Suppressor macrophage treated with lipopolysaccharide for 4 hours (primary cell): ENCODE measurements at places on chromosomes 1 and 21.
A peak's percentile ranks its signal among the peaks of the same experiment; 100 is the strongest.

GRCh38 chr1:241485554-241485992, 34.0 kb downstream of the FH start:
- DNase-seq: no peak

- no peak for DNase-seq
These were observed 22.1 kb upstream of the DIP2A start for GRCh38 chr21:46436621-46437020.

GRCh38 chr1:116574581-116575291, 3.9 kb upstream of the CD58 start:
- DNase-seq: peak; percentile 77

GRCh38 chr1:183758913-183759312, 46.0 kb upstream of the RGL1 start:
- no peak for DNase-seq

- peak; percentile 49 for DNase-seq
These were observed 84.7 kb upstream of the ZP4 start for GRCh38 chr1:237975376-237975775.

DNA sequence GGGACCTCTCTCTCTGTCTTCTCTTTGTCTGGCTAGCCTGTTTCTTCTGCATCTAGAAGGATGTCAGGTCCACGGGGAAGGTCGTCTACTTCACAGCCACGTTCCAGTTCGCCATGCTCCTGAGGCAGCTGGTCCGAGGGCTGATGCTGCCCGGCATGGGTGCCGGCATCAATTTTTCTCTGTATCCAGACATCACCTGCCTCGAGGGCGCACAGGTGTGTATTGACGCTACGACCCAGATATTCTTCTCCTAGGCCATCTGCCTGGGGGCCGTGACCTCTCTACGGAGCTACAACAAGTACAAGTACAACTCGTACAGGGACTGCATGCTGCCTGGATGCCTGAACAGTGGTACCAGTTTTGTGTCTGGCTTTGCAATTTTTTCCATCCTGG, 841.6 kb upstream of the TMPRSS15 start:
- no peak for DNase-seq

GRCh38 chr1:222068937-222069336, 327.0 kb upstream of the DUSP10 start:
- peak; percentile 24 for DNase-seq

- no peak for DNase-seq
These were observed 28.8 kb downstream of the TFF3 start for GRCh38 chr21:42286416-42286815.

GRCh38 chr21:44722731-44723130, 11.4 kb upstream of the TSPEAR start:
- DNase-seq: no peak

DNA sequence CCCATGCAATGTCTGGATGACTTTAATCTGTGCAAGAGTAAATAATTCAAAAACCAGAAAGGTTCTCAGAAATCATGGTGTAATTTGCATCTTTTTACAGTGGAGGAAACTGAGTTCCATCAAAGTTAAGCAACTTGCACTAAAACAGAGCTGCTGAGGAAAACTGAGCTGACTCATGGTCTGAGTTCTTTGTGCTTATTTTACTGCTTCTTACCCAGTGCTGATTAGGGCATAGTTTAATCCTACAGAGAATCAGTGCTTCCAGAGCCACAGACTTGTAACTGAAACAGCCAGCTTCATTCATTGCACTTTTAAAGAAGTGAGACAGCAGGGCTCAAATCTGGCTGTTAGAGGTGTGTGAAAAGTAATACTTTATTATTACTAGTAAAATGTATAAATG, 10.9 kb upstream of the RWDD3 start:
- no peak for DNase-seq

DNA sequence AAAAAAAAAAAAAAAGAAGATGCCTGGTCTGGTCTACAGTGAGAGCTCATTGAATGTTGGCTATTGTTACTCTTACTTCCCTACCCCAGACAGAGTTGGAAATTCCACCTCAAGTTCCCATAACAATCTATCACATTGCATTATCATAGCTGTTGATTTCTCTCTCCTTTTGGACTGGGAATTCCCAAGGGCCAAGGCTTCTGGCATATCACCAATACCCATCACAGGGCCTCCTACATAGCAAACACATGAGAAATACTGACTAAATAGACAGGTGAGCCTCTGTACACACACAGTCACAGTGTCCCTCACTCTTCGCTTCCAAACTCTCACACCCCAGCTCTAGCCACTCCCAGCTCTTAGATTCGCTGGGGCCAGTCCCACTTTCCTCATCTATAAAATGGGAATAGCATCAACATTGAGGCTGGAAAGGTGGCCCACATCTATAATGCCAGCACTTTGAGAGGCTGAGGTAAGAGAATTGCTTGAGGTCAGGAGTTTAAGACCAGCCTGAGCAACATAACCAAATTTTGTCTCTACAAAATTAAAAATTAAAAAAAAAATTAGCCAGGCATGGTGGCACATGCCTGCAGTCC, 6.4 kb downstream of the PTAFR start:
- DNase-seq: peak; percentile 85

DNA sequence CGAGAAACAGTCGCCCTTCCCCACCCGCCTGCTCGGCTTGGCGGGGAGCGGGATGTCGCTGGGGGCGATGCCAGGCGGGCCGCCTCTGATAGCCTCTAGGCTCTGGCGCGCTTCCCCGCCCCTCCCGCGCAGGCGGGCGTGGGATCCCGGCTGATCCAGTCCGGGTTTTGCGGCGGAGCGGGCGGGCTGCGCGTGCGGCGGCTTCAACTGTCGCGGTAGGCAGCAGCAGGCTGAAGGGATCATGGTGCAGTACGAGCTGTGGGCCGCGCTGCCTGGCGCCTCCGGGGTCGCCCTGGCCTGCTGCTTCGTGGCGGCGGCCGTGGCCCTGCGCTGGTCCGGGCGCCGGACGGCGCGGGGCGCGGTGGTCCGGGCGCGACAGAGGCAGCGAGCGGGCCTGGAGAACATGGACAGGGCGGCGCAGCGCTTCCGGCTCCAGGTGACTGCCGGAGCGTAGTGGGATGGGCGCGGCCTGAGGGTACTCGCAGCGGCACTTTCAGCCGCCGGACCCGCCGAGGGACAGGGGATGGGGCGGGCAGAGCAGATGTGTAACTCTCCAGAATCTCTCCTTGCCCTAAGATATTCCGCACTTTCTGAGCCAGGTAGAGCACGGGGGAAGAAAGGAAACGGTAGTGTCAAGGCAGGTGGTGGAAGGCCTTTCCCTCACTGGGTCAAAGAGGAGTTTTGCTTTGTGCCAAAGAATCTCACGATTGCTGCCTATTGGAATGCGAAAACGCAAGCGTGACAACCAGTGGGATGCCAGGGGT, at the start of gene FAAH:
Gene FAAH (plus strand): TSS at position 210 of the 764 bp plus-strand sequence. CDS start 32 bp downstream, at position 242.
- DNase-seq: peak; percentile 39

- no peak for DNase-seq
These were observed 129.1 kb upstream of the SOD1 start for GRCh38 chr21:31530364-31530763.
